ENCODE measurements at places on chromosomes 2 and 18.

GRCh38 chr18:47821314-47821713 is 109.1 kb downstream of the SMAD2 start:
- no peak for DNase-seq

- DNase-seq, result no peak
Observed at GRCh38 chr18:56825321-56825720, 174.2 kb downstream of the WDR7 start.

GRCh38 chr2:209125291-209125690 is 298.6 kb upstream of the MAP2 start:
- no peak for DNase-seq

- DNase-seq, result no peak
Observed at GRCh38 chr2:3169106-3169870, 208.3 kb downstream of the EIPR1 start.
